Mesothelial cell of epicardium (in vitro differentiated cells): ENCODE measurements at places on chromosomes 6 and 20. TPM values are rescaled to one million over a fixed set of nuclear protein-coding genes. Genes with fewer than 3 reads are reported as not detected.

UNC5CL gene
- total RNA-seq: 2.0 to 2.2 TPM (median 2.1 TPM) in 3 replicates

HAO1 gene
- total RNA-seq: not detected in 3 replicates

NRN1 gene
- total RNA-seq: not detected in 3 replicates

RAET1G gene
- total RNA-seq: not detected in 3 replicates

DNA sequence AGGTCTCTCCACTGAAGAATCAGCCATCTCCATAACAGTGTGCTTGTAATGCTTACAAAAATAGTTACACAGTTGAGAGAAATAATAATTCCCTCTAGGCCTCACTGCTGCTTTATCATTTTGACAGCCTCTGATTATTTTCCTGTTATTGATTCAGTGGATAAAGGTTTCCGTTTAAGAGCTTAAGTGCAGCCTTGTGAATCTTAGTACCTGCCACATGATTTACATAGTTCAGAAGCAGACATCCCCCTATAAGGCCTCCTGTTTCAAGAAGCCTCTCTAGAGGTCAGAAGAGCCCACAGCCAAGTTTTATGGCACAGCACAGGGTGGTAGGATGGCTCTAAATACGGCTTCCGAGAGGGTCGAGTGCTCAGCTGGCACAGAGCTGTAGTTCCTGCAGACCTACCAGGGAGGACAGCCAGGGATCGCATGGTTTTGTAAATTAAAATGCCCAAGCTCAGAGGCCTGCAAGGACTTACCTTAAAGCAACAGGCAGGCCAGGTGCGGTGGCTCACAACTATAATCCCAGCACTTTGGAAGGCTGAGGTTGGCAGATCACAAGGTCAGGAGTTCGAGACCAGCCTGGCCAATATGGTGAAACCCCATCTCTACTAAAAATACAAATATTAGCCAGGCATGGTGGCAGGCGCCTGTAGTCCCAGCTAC, 17.6 kb upstream of the PYGB start:
- DNase-seq: no peak

DNA sequence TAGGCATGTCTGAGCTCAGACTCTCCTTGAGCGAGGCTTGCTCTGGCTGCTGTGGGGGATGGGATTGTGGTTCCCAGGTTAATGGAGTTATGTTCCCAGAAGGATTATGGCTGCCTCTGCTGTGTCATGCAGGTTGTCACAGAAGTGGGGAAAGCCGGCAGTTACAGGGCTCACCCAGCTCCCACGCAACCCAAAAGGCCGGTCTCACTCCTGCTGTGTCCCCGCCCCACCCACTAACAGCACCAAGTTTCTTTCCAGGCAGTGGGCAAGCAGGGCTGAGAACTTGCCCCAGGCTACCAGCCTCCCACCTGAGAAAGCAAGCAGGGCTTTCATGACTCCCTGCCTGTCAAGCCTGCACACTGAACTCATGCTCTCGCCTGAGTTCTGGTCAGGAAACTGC, 750.5 kb downstream of the FRK start:
- DNase-seq: no peak

- DNase-seq: no peak
Observed at GRCh38 chr6:124987291-124987690, 25.1 kb downstream of the RNF217 start.

DNA sequence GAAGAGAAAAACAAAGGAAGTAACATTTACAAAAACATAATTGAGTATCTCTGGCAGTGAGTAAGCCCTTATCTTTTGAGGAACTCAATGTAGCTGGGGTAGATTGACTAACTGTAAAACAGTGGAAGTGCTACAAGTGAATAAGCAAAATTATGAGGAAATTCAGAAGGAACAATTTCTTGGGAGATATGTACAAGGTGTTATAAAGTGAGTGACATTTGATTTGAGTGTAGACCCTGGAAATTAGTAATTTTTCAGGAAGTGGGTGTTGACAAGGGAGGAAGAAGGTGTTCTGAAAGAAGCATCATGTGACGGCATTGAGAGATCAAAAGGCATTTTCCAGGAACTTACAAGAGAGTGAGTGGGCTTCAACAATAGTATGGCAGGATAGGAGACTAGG, 22.2 kb downstream of the XRN2 start:
- no peak for DNase-seq

DNA sequence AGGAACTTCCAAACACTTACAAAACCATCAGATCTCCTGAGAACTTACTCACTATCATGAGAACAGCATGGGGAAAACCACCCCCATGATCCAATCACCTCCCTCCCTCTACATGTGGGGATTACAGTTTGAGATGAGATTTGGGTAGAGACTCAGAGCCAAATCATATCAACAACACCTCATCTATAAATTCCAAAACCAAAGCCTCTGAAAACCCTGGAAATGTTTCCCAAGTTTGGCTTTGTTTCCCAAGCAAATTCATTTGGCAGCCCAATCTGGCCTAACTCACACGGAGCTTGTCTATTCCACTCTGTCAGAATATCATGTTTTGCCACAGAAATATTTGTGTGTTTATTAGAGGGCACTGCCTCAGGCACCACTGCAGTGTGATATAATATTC, 142.6 kb downstream of the COL9A1 start:
- no peak for DNase-seq

GRCh38 chr20:60352596-60352995, 394.4 kb downstream of the CDH26 start:
- no peak for DNase-seq

DNA sequence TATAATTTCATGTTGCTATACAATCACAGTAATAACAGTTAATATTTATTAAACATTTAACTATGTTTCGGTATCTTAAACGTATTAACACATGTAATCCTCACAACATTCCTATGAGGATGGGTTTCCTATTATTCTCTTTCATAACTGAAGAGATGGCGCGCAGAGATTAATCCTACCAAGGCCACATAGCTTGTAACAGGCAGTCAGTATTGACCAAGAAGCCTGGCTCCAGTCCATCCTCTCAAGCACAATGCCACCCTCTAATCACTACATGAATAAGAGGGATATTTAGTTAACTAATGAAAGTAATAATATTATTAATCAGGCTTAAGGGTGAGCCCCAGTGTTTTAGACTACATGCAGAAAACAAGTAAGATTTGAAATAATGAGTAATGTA, 149.7 kb upstream of the SIM1 start:
- DNase-seq: no peak

DNA sequence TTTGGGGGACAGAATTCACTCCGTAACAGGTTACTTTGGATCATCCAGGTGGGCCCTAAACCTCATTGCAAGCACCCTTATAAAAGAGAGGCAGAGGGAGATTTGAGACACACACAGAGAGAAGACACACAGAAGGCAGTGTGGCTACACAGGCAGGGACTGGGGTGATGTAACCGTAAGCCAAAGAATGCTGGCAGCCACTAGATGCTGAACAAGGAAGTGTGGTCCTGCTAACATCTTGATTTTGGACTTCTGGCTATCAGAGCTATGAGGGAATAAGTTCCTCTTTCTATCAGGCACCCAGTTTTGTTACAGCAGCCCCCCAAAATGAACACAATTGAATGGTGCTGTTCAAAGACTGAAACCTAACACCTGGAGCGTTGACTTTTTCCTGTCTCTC, 191.3 kb upstream of the MYLIP start:
- DNase-seq: no peak

GRCh38 chr6:47308552-47309290, 984 bp downstream of the TNFRSF21 start:
- peak; percentile 31 for DNase-seq

- DNase-seq: no peak
Observed at GRCh38 chr6:105170059-105170458, 9.8 kb downstream of the POPDC3 start.

DNA sequence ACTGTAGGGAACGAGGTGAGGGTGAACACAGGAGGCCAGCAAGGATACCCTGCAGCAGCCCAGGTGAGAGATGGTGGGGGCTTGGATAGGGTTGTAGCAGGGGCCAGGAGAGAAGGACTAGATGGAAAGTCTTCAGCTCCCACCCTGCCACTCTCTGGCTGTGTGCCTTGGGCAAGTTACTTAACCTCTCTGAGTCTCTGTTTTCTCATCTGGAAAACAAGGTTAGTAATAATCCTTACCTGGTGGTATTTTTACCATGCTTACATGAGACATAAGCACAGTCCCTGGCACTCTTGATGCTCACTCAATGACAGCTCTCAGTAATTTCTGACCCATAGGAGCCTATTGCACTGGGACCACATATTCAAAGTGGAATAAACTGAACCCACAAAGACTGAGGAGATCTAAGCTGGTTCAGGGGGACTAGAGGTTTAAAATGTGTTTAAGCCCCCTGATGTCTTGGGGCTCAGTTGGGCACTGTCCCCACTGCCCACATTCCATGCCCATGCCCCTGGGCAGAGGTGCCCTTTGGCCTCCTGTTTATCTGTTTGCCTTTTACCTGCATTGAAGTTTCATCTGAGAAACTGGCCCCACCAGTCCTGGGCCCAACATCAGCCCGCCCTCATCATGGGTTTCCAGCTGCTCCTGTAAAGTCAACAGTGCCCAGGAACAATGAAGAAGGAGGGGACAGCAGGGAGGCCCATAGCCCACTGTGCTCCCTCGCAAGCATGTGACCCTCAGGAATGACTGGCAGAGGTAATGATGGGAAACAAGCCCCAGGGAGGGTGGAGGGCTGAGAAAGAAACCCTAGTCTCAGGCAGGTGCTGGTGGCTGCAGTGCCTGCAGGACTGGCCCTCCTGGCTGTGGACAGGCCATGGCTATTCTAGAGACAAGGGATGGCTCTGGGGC, 104.0 kb downstream of the VEGFA start:
- DNase-seq: no peak

GRCh38 chr6:70479236-70479635, 65.9 kb downstream of the FAM135A start:
- no peak for DNase-seq

DNA sequence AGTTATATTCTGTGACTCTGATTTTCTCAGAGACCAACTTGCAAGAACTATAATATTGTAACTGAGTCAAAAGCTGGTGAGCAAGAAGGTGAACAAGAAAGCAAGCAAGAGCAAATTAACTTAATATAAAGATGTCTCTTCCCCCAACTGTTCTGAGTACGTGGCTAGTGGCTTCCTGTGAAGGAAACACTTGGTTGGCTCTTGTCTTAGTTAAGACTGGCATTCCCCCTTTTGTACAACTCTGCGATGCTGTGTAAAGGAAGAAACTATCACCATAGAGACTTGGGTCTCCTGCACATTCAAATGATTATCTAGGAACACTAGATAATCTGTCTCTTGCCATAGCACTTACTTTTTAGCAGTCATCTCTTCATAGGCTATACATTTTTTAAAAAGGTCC, 47.3 kb upstream of the TNFAIP3 start:
- no peak for DNase-seq

DNA sequence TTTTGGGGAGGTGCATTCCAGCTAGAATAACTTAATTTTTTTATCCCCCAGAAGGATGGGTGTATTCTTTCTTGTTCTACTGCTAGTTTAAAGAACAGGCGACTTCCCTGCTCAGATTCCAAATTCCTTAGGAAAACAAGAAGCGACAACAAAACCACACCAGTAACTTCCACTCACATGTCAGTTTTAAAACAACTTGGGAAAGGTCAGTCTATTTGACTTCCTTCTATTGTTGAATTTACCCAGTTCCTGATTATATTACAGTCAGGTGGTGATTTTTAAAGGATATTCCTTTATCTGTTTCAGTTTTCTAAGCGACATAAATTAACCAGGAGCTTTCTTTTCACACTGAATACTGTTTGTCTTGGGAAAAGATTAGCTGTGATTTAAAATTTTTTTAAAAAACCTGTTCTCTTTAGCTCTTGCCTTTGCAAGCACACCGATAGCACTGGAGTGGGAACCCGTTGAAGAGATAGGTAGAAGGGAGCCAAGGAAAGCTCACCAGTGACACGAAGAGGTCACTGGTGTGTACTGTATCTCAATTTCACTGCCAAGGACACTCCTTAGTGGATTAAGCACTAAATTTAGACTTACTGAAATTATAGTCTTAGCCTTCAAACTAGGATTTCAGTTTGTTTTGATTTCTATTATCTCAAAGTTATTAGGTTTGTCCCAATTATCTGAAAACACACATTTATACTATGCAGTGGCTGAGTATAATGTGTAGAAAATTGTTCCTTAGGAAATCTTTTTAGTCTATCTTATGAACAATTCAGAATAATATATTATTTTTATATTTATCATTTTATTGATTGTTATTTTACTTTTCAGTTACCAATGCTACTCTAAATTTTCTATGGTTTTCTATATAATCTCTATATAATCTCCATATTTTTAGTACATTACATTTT, 22.3 kb downstream of the MARCKS start:
- no peak for DNase-seq

- no peak for DNase-seq
Observed at GRCh38 chr6:33192105-33192646, at the start of gene COL11A2. Gene COL11A2, minus strand, starts transcription at chr6:33192467. Its CDS starts 227 bp downstream, at chr6:33192240.

- DNase-seq: no peak
Observed at GRCh38 chr6:100948381-100949133, 67.4 kb upstream of the ASCC3 start.
